ENCODE measurements at places on chromosomes 11 and 22.

DNA sequence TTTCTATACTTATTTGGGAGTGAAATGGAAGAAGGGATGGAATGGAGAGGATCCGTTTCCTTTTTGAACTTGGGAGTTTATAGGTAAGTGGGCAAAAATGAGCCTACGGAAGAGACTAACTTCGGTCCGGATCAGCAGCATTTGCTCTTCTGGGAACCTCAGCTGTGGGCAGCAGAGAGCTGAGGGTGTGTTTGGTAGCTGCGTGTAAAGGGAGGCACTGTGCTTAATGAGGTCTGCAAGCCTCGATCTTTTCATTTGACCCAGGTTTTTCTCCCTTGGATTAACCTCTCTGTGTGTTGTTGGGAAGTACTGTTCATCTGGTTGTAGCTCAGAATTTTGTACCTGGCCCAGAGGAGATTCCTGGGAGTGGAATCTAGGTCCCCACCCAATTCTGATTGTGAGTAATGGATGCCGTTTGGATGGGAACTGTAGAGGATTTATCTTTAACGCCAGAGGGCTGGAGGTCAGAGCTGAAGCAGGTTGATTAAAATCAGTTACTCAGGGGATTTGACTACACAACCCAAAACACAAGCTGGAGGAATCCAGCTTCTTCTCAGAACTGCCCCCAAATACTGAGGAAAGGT, 201.6 kb upstream of the SORL1-AS1 start:
- DNase-seq: peak; percentile 54

GRCh38 chr11:19970944-19971343, 189.3 kb downstream of the DBX1 start:
- no peak for DNase-seq

GRCh38 chr11:118241764-118242098, 10.4 kb downstream of the MPZL3 start:
- no peak for DNase-seq

DNA sequence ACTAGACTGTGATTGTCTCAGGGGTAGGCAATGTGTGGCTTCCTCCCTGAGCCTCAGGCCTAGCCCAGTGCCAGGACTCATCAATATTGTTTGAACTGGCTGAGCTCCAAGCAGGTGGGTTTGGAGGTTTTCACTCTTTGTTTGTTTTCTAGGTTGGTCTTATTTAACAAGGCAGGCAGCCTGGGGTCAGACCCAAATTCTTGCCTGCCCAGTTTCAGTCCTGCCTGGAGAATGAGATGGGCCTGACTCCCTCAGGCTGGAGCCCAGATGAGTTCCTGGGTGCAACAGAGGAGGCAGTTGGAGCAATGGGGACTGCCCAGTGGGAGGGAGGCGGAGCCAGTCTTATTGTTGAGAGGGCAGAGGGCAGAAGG, 28.3 kb upstream of the TP53I11 start:
- DNase-seq: peak; percentile 99

GRCh38 chr11:67054346-67054835, 2.3 kb upstream of the RHOD start:
- no peak for DNase-seq

DNA sequence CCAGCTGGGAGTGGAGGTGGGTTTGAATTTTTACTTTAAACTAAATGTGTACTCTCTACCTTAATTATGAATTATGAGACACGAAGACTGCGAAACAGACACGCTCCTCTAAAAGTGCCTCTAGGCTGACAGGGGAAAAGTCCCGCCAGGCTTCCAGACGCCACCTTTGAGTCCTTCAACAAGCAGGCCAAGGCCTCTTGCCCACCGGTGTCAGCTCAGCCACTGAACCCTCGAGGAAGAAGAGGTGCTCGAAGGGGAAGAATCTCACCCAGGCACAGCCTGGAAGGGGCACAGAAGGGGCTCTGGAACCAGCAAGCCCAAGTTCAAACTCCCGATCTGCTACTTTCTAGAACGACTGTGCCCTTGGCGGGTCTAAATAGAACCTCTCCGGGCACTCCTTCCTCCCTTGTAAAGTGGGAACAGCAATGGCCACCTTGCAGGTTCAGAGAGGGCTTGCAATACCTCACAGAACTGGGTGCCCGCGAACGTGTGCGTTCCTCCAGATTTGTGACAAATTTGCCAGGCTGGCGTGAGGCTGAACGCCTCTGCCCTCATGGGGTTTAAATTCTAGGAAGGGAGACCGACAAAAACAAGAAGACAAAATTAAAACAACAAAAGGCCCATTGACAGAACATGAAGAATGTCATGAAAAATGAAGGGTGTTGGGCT, 158.5 kb upstream of the GRK3 start:
- DNase-seq: no peak

DNA sequence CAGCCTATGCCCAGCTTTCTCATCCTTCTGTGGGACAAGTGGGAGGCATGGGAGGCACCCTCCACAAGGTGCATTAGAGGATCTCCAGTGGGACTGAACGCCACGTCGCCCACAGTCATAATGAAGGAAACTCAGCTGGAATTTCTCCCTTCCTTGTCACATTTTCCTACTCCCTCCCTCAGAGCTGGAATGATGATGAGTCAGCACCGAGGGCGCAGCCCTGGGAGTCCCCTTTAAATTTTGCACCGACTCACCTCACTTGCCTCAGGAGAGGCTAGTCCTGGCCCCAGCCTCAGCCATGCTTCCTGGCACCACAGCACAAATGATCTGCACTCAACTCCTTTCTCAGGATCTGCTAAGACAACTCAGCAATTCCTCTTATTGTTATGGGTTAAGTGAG, 34.3 kb downstream of the DBX1 start:
- no peak for DNase-seq

DNA sequence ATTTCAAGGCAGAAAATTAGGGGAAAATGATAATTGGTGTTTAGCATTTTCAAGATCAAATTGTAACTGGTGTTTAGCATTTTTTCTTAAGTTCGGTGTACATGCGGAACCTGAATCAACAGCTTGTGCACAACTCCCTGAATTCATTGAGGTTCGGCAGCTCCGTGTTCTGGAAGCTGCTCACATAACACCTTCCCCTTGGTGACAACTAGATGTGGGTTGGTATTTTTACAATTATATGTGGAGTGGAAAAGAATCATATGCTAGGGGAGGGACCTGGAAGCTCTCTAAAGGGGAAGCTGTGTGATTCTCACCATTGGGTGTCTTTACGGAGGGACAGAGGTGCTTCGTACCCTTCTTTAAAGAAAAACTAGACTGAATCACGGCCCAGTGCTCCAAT, 199.0 kb upstream of the MTNR1B start:
- DNase-seq: no peak

- DNase-seq: no peak
Measured at GRCh38 chr11:28464252-28464867, 356.2 kb downstream of the METTL15 start.

- no peak for DNase-seq
Measured at GRCh38 chr11:75507571-75507970, 18.2 kb downstream of the GDPD5 start.

DNA sequence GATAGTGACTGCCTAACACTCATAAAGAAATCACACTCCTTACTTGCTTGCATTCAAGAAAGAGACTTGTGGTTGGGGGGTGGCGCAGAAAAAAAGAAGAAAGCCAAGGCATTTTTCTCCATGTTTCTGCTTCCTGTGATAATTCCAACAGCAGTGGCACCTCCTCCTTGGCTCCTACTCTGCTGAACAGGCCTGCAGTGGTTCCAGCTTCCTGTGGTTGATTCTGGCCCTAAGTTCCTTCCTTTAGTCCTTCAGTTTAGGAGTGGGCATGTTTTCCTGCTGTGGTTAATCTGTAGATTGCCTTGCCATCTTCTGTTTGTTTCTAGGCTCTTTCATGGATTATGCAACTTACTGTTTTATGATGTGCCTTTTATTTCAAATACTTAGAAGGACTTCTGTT, 940.4 kb downstream of the DLG2 start:
- no peak for DNase-seq

- peak; percentile 69 for DNase-seq
Measured at GRCh38 chr22:40007853-40008710, 13.3 kb downstream of the FAM83F start.

DNA sequence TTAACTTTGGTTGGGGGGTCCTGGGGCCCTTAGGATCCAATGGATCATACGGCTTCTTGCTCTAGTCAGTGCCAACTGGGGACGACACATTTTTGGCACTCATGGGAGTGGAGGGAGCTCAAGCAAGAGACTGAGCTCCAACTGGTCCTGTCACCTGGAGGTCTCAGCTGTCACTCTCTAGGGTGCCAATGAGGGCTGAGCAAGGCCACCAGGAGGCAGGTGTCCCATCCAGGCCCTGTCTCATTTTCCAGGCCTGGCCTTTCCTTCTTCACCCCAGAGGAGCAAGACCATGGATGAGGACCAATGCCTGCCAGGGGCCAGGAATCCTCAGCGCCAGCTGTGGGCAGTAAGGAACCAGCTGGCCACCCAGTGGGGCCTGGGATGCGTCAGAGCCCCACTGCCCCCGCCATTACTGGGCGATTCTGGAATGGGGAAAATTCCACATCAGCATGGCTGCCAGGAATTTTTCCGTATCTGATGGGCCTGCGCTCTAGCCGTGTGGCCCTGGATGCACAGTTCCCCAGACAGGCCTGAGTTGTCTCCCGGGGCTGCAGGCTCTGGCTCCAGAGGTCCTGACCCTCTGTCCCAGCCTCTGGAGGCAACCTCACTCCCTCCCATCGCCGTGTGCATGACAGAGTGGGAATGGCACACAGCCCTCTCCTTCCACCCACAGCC, 669 bp upstream of the GAL3ST1 start:
- DNase-seq: no peak

DNA sequence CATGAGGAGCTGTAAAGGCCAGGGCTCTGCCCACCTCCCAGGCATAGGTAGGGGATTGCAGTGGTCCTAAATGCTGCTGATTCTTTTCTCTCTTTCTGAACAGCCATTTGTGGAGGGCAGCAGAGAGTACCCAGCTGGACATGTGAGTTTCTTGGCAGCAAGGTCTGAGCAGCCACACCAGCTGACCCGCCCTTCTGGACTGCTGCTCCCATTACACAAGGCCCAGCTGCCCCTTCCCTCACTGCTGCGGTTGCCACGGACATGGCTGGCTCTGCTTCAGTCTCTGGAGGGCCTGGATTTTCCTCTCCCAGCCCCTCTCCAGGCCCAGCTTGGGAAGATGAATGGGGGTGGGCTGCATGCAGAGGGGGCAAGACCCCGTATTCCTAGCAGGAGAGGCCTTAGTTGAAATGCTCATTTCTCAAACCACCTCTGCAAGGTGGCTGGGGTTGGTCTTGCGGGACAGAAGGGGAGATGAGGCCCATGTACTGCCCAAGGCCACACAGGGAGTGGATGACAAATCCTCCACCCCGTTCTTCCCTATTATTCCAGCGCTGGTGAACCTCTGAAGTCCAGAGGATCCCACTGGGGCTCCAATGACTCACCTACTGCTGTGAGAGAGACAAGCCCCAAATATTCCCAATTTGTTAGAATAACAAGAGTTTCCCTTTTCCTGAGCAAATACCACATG, 4.6 kb downstream of the LGALS12 start:
- DNase-seq: no peak

DNA sequence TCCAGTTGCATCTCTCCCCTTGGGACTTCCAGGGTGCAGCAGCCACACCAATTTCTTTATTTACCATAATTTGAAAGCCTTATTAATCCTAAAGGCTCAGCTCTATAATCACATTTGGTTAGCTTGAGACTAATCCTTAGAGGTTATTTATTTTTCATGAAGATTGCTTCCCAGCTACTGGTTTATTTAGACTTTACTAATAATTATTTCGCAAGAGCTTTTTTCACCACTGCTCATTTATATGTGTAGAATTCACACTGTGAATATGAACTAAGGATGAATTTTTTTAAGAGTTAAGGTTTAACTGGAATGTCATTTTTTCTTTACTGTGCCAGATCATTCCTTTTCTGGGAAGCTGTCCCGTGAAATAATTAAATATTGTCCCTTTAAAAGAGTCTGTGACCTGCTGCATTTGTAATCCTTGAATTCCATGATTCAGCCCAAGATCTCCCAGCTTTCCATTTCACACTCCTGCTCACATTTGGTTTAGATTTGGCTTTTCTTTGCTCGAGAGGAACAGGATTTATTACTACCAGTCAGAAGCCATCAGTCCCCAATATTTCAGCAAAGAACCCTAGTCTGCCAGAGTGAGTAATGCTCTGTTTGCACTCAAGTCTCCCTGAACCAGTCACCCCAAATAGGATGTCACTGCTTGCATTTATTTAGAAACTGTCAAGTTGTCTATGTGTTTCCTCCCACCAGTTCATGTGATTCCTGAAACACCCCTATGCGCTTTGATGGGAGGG, 4.4 kb upstream of the CD44 start:
- DNase-seq: no peak

GRCh38 chr11:67238894-67239782, 27.1 kb upstream of the GRK2 start:
- no peak for DNase-seq

GRCh38 chr11:62702246-62702645, 5.0 kb downstream of the BSCL2 start:
- DNase-seq: no peak

GRCh38 chr22:23764899-23765881, 2.4 kb downstream of the C22orf15 start:
- peak; percentile 73 for DNase-seq

DNA sequence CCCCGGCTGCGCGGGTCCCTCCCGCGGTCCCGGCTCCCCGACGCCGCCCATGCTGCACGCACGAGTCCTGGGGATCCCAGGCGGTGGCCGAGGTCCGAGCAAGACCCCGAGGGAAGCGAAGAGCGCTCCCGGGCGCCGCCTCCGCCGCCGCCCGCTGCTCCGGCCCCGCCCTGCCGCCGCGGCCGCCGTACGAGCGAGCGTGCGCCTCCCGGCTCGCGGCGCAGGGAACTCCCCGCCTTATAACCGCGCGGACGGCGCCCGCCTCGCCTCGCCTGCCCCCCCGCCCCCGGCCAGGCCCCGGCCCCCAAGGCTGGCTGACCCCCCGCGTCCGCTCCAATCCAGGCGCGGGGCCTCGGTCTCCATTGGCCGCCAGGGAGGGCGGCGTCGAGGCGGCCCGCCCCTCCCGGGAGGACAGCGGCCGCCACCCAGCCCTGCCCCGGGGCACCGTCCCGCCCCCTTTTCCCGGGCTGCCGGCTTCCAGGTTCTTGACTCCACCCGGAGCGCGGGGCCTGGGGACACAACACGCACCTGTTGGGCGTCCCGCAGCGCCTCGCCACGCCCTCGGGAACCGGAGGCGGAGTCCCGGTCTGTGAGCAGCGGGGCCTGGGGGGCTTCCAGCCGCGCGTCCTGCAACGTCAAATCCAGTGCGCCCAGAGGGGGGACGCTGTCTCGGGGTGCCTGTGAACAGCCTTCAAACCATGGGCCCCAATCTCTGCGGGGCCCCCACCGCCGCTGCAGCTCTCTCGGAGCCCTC, at the start of gene FADS3:
FADS3 (minus strand) TSS at position 215 of the 754 bp plus-strand sequence; CDS start at position 51, 164 bp downstream.
- peak; percentile 98 for DNase-seq

- DNase-seq: peak; percentile 81
Measured at GRCh38 chr11:74311352-74311926, at the start of gene P4HA3. Gene P4HA3, minus strand, starts transcription at chr11:74311640. Its CDS starts 29 bp downstream, at chr11:74311611.

DNA sequence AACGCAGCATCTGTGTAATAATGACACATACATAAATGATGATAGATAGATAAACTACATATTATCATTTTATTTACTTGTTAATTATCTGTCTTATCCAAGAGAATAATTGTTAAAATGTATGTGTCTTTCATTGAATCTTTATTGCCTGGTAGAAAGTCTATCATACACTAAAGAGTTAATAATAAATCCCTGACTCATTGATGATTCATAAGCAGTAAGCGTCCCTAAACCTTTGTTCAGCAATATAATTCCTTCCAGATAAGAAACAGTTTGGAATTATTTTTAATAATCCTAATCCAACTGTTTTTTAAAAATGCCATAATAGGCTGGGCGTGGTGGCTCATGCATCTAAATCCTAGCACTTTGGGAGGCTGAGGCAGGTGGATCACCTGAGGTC, 655.6 kb upstream of the CNTN5 start:
- DNase-seq: no peak

All from NCI-H69 (cell line).